Activated CD8-positive, alpha-beta memory T cell treated with anti-CD3 and anti-CD28 coated beads, Interleukin-2, amount 10 ng/mL, durations not matched to agents 7 days and 5 days (primary cell): ENCODE measurements at places on chromosomes 4 and X.

- peaks cover 57% of the 10 kb centered on the region for H3K27me3 ChIP-seq
- DNase-seq: peak; percentile 43
- peak overlapping the region; percentile 2 for H3K27ac ChIP-seq
Observed at GRCh38 chr4:184028561-184029374, 123.7 kb downstream of the STOX2 start.

GRCh38 chr4:101009471-101009870 is 337.9 kb downstream of the PPP3CA start:
- DNase-seq: no peak
- peaks cover 24% of the 10 kb centered on the region for H3K4me1 ChIP-seq
- peak overlapping the region; percentile 6 for H3K4me3 ChIP-seq

DNA sequence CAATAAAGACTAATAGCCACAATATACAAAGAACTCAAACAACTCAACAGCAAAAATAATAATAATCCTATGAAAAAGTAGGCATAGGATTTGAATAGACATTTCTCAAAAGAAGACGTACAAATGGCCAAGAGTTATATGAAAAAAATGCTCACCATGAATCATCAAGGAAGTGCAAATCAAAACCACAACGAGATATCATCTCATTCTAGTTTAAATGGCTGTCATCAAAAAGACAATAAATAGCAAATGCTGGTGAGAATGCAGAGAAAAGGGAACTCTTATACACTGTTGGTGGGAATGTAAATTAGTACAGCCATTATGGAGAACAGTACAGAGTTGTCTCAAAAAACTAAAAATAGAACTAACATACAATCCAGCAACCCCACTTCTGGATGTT is 18.8 kb downstream of the TLR6 start:
- peaks cover 17% of the 10 kb centered on the region for H3K36me3 ChIP-seq
- no peak for DNase-seq
- no peak overlapping the region for H3K4me3 ChIP-seq
- no peaks in the 10 kb centered on the region for H3K27me3 ChIP-seq

- H3K4me3 ChIP-seq: no peak overlapping the region
- no peak for DNase-seq
- H3K36me3 ChIP-seq: no peaks in the 10 kb centered on the region
- H3K27me3 ChIP-seq: no peaks in the 10 kb centered on the region
- no peaks in the 10 kb centered on the region for H3K4me1 ChIP-seq
Observed at GRCh38 chr4:5266991-5267390, 215.7 kb downstream of the STK32B start.

DNA sequence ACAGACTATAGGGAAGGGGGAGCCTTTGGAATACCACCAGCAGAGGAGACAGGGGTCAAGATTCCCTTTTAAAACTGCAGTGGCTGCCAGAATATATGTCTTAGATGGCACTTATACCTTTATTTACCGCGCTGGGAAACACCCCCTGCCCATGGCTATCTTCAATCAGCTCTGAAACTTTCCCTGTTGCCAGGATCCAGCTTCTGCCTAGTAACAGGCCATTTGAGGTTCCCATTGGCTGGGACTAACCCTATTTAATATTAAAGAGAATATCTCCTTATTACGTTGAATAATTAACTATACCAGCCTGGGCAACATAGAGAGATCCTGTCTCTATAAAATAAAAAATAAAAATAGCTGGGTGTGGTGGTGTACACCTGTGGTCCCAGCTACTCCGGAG is 23.8 kb downstream of the SOWAHB start:
- no peaks in the 10 kb centered on the region for H3K4me1 ChIP-seq
- H3K36me3 ChIP-seq: no peaks in the 10 kb centered on the region
- no peak overlapping the region for H3K4me3 ChIP-seq
- no peak overlapping the region for H3K27ac ChIP-seq
- peaks cover 20% of the 10 kb centered on the region for H3K27me3 ChIP-seq

- no peaks in the 10 kb centered on the region for H3K36me3 ChIP-seq
- no peak overlapping the region for H3K27ac ChIP-seq
- DNase-seq: no peak
- no peaks in the 10 kb centered on the region for H3K4me1 ChIP-seq
- peaks cover 5% of the 10 kb centered on the region for H3K27me3 ChIP-seq
Observed at GRCh38 chr4:72953571-72953970, 115.9 kb downstream of the COX18 start.

- no peaks in the 10 kb centered on the region for H3K27me3 ChIP-seq
- H3K27ac ChIP-seq: no peak overlapping the region
- no peaks in the 10 kb centered on the region for H3K4me1 ChIP-seq
- H3K4me3 ChIP-seq: no peak overlapping the region
- DNase-seq: no peak
- H3K36me3 ChIP-seq: no peaks in the 10 kb centered on the region
Observed at GRCh38 chrX:110561034-110561433, 202.4 kb downstream of the RTL9 start.

- no peaks in the 10 kb centered on the region for H3K36me3 ChIP-seq
- no peak overlapping the region for H3K4me3 ChIP-seq
- no peaks in the 10 kb centered on the region for H3K27me3 ChIP-seq
- no peaks in the 10 kb centered on the region for H3K4me1 ChIP-seq
- H3K27ac ChIP-seq: no peak overlapping the region
- no peak for DNase-seq
Observed at GRCh38 chr4:157664726-157665125, 444.2 kb downstream of the GRIA2 start.

DNA sequence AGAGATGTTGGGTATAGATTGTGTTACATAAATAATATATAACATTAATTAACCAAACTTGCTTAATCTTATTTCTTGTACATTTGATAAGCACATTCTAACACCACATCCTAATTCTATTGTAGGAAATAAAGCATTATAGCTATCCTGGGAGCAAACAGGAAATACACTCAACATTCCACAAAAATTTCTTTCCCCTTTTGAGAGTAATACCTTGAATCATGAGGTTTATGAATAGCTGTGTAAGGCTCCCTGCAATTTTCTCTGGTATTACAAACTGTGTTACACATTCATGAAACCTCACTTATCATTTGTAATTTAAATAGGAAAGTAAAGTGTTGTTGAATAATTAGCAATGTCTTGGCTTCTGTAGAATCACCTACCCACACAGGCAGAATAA is 95.1 kb downstream of the TMEM47 start:
- H3K4me1 ChIP-seq: peaks cover 2% of the 10 kb centered on the region
- no peak overlapping the region for H3K27ac ChIP-seq
- DNase-seq: no peak
- no peak overlapping the region for H3K4me3 ChIP-seq
- no peaks in the 10 kb centered on the region for H3K36me3 ChIP-seq

DNA sequence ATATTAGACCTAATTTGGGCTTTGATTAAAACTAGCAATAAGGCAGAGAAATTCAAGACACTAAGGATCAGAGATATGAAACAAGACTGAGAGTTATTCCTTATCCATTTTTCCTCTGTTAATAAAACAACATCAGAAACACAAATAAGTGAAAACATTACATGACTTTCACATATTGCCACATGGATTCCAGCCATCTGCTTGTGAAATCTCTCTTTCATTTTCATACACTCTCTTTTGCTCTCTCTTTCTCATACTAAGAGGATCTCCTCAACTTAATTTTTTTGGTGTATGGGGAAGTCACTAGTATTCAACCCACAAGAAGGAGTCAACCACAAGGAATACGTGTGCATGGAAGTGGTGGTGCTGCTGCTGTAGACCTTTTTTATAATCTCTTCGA is 183.0 kb downstream of the LDB2 start:
- no peak for DNase-seq
- H3K27me3 ChIP-seq: no peaks in the 10 kb centered on the region
- no peak overlapping the region for H3K4me3 ChIP-seq

DNA sequence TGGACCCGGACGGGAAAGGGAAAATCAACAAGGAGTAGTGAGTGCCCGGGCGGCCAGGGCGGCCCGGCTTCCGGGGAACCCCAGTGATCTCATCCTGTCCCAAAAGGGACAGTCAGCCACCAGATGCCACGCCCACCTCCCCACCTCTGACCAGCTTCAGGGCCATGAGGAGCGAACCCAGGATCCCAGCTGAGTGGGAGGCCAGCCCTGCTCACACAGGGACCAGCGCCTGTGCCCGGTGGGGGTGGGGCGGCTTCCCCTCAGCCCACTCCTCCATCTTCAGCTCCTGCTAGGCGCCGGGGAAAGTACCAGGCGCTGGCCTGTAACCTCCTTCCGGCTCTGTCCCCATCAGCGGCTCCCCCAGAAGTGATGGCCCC is 6.2 kb downstream of the MYL5 start:
- peak overlapping the region; percentile 80 for H3K27ac ChIP-seq
- peaks cover 16% of the 10 kb centered on the region for H3K4me1 ChIP-seq
- H3K36me3 ChIP-seq: no peaks in the 10 kb centered on the region
- no peak for DNase-seq
- peak overlapping the region; percentile 70 for H3K4me3 ChIP-seq

DNA sequence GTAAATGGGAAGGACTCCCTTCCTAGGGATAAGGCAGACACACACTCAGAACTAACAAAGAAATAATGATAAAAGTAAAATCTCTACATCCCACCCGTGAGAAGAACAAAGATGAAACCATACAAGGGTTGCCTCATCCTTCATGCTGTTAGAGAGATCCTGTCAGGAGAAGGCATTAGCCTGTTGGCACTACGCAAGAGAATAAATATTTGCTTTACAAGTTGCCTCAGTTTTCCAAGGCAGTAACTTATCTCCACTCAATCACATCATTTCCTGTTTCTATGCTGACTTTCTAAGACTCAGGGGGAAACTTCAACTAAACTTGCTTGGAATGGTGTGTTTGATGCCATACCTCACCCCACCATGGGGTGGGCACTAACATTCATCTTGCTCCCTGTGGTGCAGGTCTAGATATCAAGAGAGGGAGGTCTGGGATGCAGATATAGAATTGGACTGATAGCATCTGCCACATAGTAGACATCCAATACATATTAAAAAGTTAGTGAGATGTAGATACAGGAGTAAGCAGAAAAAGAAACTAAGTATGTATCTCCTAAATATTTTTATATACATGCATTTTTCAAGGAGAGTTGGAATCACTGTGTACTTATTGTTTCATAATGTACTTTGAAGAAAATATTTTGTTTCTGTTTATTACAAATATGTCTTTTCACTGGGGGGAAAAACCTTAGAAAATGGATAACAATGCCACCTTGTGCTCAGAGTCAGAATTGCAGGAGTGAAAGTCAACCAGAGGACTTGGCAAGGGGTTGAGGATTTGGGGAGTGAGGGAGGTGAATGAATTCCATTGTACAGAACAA is 57.2 kb upstream of the BEX4 start:
- no peaks in the 10 kb centered on the region for H3K36me3 ChIP-seq
- H3K4me1 ChIP-seq: no peaks in the 10 kb centered on the region
- DNase-seq: peak; percentile 39
- H3K27me3 ChIP-seq: no peaks in the 10 kb centered on the region

GRCh38 chr4:96194993-96195392 is 355.1 kb downstream of the PDHA2 start:
- no peaks in the 10 kb centered on the region for H3K27me3 ChIP-seq
- DNase-seq: no peak
- no peak overlapping the region for H3K27ac ChIP-seq
- no peaks in the 10 kb centered on the region for H3K36me3 ChIP-seq
- H3K4me3 ChIP-seq: no peak overlapping the region
- H3K4me1 ChIP-seq: no peaks in the 10 kb centered on the region

- no peaks in the 10 kb centered on the region for H3K27me3 ChIP-seq
- no peak for DNase-seq
Observed at GRCh38 chr4:148634476-148634875, 192.3 kb upstream of the NR3C2 start.

DNA sequence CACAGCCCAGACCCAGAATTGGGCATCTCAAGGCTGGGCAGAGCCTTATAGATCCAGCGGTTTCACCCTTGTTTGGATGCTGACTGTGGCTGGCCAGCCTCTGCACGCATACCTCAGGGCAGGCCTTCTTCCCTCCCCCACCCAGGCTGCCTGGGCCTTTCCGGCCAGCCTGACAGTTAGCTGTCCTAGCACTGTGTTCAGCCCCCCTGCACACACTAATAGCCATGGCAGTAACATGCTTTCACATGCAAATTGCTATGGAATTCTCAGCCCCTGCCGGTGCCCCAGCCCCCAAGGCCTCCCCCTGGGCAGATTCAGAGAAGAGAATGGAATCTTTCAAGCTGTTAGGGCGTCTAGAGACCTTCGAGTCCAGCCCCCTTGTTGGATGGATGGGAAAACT is 17.7 kb downstream of the EFNB1 start:
- no peak overlapping the region for H3K4me3 ChIP-seq
- no peak overlapping the region for H3K27ac ChIP-seq
- H3K36me3 ChIP-seq: no peaks in the 10 kb centered on the region
- DNase-seq: no peak
- no peaks in the 10 kb centered on the region for H3K27me3 ChIP-seq
- no peaks in the 10 kb centered on the region for H3K4me1 ChIP-seq

DNA sequence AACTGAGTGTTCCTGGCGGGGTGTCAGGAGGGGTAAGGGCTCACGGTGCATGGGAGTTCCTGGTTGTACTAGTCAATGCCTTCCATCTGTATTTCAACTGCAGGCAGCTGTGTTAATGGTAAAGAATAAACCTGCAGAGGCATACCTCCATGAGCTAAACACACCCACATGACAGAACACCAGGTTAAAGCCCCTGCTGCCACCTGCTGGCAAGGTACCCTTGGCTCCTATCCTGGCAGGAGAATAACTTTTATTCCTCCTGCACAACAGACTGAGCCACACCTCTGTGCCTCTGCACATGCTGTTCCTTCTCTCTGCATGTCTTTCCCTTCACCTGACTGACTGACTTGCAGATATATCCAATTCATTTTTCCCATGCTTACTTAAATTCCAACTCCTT is 11.1 kb downstream of the ITIH6 start:
- H3K36me3 ChIP-seq: no peaks in the 10 kb centered on the region
- peak overlapping the region; percentile 47 for H3K27ac ChIP-seq
- no peak overlapping the region for H3K4me3 ChIP-seq
- no peak for DNase-seq
- H3K4me1 ChIP-seq: no peaks in the 10 kb centered on the region
